HepG2 (cell line): ENCODE measurements at places on chromosomes 13 and 19. TPM values are rescaled to one million over a fixed set of nuclear protein-coding genes. Genes with fewer than 3 reads are reported as not detected.
A peak's percentile ranks its signal among the peaks of the same experiment; 100 is the strongest.

GRCh38 chr19:53594811-53595509 lies 36.8 kb upstream of the DPRX start:
- no peak for DNase-seq

DNA sequence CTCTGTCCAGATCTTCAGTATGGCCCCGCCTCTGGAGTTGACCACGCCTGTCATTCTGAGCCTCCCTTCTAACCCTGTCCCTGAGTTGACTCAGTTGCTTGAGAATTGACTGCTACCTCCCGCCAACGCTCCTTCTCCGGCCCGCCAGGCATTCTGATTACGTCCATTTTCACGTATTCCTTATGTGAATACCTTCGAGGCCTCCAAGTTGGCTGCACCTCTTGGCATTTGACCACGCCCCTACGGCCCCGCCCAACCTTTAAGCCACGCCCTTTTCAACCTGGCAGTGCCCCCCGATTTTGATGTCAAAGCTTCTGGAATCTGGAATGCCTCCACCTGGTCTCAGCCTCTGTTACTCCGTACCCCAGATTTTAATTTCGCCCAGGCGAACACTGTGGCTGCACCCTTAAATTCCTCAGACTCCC lies 1.7 kb upstream of the EML2 start:
- DNase-seq = peak; percentile 13

GRCh38 chr13:41900918-41901317 lies 60.0 kb downstream of the VWA8 start:
- DNase-seq = peak; percentile 73

GRCh38 chr19:13169769-13170168 lies 19.6 kb downstream of the IER2 start:
- no peak for DNase-seq

DNA sequence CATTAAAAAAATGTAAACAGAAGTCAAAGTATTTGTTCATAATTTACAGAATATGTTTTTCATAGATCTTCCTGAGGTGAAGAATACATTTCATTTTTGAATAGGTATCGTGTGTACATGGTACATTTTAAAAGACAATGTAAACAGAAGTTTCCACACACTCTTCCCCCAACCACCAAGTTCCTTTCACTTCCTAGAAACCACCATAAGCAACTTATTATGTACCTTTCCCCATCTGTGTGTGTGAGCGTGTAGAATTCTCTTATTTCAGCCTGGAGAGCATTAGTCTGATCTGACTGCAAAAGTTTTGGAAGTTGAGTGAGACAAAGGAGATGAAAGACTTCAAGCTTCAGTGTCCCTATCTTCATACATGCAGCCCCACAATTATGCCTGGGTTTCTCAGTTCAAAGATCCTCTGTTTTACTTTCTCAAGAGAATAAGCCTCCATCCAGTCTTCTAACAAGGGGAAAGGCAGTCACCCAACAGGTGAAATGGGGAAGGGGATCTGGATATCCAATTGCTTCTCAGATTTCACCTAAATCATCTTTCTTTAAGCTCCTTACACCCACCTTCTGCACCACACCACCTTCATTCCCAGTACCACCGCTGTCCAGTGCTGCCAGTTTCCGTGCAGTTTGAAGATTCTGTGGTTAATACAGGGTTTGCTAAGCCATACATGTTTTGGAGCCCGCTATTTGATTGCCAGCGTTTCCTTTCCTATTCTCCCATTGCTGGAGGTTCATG lies 2.1 kb downstream of the TEX30 start:
- DNase-seq = peak; percentile 13

DNA sequence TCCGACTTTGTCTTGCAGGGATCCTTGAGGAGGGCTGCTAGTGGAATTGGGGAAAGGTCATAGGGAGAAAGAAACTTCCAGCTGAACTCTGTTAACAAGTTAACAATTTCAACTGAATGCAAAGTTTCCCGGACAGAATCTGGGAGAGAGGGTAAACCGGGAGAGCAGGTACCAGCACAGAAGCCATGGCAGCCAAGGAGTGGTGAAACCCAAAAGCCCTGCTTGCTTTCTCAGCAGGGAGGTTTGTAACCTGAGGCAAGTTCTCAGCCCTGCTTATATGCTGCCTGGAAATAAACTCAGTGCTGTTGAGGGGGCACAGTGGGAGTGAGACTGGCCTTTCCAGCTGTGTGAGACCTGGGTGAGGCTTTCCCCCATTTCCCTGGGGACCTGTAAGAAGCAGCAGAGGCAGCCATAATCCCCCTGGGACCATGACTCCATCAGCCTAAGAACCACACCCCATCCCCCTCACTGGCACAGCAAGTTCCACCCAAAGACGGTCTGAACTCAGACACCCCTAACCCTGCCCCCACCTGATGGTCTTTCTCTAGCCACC lies 84.0 kb downstream of the SUCLA2 start:
- DNase-seq = no peak

DNA sequence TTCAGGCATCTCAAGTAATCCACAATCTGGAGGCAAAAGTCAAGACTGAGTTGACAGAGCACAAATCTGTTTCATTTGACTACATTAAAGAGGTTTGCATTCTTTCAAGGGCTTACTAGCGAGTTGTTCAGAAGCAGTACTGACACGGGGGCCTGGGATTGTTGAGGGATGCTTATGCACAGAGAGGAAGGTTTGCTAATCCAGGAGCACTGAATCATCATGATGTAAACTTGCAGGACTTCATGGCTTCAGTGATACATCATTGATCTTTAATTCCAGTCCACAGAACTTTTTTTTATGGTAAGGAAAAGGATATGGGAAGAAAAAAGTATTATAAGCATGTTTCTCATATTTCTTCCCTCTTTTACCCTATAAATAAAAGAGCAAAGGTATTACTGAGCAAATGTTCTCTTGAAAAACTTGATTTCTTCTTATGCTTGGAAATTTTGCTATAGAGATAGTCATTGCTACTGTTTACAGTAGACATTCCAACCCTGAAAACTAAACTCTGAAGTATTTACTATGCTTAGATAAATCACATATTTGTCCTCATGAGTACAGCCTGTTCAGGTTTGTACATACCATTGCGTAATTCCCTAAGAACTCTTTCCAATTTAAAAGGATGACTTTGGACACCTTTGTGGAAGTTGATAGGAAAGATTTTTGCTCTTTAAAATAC lies 65.8 kb upstream of the KPNA3 start:
- DNase-seq = peak; percentile 95

GRCh38 chr19:3370728-3371591 lies 4.6 kb downstream of the NFIC start:
- DNase-seq = no peak

DNA sequence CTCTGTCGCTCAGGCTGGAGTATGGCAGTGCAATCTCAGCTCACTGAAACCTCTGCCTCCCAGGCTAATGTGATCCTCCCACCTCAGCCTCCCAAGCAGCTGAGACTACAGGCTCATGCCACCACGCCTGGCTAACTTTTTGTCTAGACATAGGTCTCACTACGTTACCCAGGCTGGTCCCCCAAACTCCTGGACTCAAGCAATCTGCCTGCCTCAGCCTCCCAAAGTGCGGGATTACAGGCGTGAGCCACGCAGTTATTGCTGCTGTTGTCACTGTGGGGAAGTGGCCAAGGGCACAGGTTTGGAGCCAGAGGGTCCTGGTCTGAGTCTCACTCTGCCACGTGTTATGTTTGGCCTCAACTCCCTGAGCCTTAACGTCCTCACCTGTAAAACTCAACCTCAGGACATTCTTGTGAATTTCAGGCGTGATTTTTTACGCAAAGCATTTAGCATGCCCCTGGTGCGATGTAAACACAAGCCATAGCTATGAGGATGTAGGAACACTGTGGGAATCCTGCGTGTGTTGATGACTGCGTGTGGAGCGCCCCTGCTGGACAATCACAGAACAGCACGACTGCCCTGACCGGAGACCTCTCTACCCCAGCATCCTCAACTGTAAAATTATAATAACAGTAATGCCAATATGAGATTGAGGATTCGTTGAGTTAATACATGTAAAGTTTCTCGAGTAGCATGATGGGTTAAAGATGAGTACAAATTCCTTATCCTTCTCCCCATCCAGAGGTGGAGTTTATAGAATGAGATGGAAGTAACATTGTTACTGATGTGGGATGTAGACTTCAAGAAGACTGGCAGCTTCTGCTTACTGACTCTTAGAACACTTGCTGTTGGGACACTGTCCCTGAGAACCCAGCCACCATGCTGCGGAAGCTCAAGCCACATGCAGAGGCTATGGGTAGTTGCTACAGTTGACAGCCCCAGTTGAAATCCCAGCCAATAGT lies 41.8 kb upstream of the PNMA8B start:
- DNase-seq = no peak

GRCh38 chr19:1467490-1468273 lies 11.3 kb downstream of the C19orf25 start:
- no peak for DNase-seq

GRCh38 chr13:87814403-87814802 lies 143.2 kb downstream of the SLITRK5 start:
- DNase-seq = no peak

GRCh38 chr19:43618921-43619261 lies 538 bp downstream of the ZNF428 start:
- DNase-seq = peak; percentile 79

DNA sequence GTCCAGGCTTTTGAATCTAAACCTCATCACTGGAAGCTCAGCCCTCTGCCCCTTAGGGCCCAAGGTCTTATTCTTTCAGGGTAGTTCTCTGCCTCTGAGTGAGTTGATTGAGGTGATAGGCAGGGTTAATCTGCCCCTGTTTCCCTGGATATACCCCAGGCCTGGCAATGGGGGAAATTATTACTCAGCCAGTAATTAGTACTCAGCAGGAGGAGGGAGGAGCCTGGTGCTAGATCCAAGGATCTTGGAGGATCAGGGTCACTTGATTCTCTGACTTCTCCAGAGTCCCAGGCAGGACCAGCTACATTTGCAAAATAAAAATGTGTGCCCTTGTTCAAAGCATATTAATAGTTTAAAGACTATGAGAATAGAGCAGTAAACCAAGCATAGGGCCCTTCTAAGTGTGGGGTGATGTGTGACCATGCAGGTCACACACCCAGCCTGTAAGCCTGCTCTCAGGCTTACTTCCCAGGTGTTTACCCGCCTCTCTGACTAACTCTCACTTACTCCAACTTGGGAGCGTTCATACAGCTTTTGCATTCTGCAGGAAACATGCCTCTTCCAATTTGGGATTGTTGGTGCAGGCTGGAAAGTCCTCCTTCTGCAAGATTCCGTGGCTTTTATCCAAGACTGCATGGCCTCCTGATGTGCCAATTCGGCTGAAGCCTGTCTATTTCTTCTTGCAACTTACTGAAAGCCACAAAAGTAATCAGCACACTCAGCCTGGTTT lies 7.9 kb upstream of the STK24 start:
- DNase-seq = no peak

- no peak for DNase-seq
Observed at GRCh38 chr13:35995136-35995535, 136.0 kb downstream of the DCLK1 start.

DNA sequence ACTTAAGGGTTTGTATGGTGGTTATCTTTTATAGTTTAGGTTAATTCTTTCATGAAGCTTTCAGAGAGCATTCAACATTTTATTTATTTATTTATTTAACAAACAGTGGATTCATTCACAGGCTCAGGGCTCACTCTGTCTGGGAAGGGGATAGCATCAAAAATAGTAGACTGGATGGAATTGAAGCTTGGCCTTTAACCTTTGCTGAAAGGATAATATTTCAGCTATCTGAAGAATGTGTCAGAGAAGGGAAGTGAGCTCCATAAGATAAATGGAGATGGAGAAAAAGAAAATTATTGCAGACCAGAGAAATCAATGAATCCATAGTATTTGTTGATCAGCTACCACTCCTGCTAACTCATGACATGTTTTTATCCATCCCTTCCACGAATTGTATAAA lies 305.6 kb downstream of the COG6 start:
- DNase-seq = peak; percentile 2

DNA sequence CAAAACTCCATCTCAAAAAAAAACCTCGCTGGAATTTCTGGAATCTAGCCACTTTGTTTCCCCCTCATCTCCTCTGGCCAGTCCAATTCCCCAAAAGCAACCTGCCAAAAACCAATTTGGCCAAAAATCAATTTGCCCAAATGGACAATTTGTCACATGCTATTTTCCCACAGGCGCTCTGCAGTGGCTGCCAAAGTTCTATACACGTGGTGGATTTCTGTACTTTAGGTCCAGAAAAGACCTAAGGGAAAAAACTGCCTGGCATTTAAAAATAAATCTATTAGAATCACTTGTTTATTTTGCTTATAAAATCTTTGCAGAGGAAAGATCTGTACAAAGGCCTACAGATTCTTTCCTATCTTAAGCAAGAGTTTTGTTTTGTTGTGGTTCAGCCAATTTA lies 79.4 kb downstream of the MAP4K1 start:
- DNase-seq = no peak

GRCh38 chr13:27476943-27477703 lies 26.8 kb upstream of the MTIF3 start:
- DNase-seq = peak; percentile 76

- no peak for DNase-seq
Observed at GRCh38 chr13:32893176-32893575, 123.0 kb upstream of the KL start.

DNA sequence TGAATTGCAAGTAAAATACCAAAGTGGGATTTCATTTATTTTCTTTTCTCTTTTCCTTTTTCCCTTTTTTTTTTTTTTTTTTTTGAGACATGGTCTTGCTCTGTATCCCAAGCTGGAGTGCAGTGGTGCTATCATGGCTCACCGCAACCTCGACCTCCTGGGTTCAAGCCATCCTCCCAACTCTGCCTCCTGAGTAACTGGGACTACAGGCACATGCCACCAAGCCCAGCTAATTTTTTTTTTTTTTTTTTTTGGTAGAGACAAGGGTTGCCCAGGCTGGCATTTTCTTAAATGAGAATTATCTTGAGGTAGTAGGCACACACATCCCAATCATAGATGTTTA lies 68.5 kb upstream of the GPR183 start:
- DNase-seq = no peak

- no peak for DNase-seq
Observed at GRCh38 chr19:16527971-16528521, 14.2 kb downstream of the CHERP start.

Gene MIDN
- polyA plus RNA-seq = 18.0 and 19.6 TPM in 2 replicates

Gene FGF14
- not detected in 2 replicates for polyA plus RNA-seq

Gene STOML3
- not detected in 2 replicates for polyA plus RNA-seq

Gene CADM4
- polyA plus RNA-seq = 8.5 and 15.4 TPM in 2 replicates

Gene ELANE
- not detected in 2 replicates for polyA plus RNA-seq

Gene ELOF1
- polyA plus RNA-seq = 14.5 TPM in 2 replicates

Gene RETN
- not detected in 2 replicates for polyA plus RNA-seq

Gene SIGLEC10
- polyA plus RNA-seq = not detected in 2 replicates

Gene TNFRSF19
- polyA plus RNA-seq = 38.9 and 75.3 TPM in 2 replicates

Gene IL11
- 2.5 and 4.5 TPM in 2 replicates for polyA plus RNA-seq

Gene MUC16
- not detected in 2 replicates for polyA plus RNA-seq

Gene KLK6
- 1.6 and 1.8 TPM in 2 replicates for polyA plus RNA-seq

Gene CABP5
- not detected in 2 replicates for polyA plus RNA-seq

Gene ZNF284
- 1.2 and 1.7 TPM in 2 replicates for polyA plus RNA-seq

Gene FCAR
- polyA plus RNA-seq = not detected in 2 replicates
